Heart right ventricle (tissue), 16 donors: ENCODE measurements at places on chromosomes 2 and 18. TPM values are rescaled to one million over a fixed set of nuclear protein-coding genes. Genes with fewer than 3 reads are reported as not detected.

DNA sequence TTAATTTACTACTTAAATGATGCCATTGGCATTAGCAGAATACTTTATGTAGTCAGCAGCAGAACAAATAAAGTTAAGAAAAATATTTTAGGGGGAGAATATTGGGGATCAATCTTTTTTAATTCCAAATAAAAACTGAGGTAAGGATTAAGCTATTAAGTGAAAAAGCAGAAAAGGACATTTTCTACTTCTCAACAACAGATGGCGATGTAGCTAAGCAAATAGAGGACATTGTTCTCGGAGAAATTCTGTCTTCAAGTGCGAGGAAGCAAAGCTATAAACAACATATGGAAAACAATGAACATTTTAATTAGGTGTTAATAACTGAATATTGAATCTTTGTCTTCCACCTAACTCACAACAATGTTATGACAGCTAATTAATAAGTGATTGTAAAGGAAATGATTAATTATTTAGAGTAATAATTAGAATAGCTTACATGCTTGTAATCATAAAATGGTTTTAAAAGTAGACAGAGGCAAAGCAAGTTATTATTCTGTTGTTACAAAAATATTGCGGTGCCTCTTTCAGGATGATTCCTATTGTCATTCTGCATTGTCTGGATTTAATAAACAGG is 32.9 kb upstream of the CCDC93 start:
- no peak for DNase-seq

DNA sequence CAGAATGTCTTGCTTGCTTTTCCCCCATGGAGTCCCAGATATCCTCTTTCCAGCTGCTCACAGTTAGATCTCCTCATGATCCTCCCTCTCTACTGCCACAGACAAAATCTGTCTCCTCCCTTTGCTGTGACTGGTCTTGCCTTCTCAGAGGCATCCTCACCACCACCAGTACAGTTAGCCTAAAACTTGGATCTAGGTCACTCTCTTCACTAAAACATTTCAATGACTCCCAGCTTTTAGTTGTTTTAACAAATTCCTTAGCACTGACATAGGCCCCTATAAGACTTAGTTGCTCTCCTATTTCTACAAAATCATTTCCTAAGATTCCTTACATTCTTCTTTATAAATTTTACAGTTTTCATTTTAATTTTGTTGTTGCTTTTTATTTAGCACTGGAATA is 734.2 kb upstream of the CHAC2 start:
- DNase-seq = no peak

GRCh38 chr2:109069331-109070194 is 59.4 kb upstream of the SH3RF3 start:
- no peak for DNase-seq

DNA sequence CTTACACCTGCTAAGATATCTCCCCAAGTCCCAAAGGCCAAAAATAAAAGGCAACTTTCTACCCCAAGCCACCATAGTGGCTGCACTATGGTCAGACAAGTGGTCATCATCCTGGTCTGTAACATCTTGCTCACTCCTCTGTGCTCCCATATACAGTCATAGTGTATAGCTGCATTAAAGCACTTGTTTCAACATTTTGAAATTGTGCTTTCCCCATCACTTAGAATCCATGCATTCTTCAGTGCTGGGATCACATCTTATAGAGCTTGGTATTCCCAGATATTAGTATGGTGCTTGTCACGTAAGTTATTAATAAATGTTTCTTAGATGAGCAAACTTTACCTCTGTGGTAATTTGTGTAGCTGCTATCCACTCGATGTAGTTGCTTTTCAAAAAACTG is 40.4 kb upstream of the CDC42EP3 start:
- no peak for DNase-seq

GRCh38 chr2:96685577-96686459 is 43.3 kb downstream of the FER1L5 start:
- DNase-seq = peak; percentile 35

DNA sequence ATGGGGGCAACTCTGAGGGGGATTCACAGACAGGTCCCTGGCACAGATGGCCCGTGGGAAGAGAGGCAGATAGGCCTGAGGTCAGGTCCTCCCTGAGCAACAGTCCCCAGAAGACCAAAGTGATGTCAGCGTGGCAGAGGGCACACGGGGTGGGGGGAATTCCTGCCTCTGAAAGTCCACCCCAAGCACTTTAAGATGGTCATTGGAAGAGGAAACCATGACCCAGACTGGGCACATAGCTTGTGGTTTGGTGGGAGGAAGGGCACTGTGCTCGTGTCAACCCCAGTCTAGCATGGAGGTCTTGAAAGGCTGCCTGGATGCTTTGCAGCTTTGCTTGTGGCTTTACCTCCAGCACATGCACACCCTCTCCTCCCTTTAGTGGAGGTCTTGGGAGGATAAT is 38.0 kb upstream of the SIX2 start:
- DNase-seq = no peak

- DNase-seq = no peak
Observed at GRCh38 chr2:229719926-229720647, 5.7 kb upstream of the DNER start.

GRCh38 chr2:99156891-99157290 is 2.1 kb downstream of the LIPT1 start:
- DNase-seq = no peak

DNA sequence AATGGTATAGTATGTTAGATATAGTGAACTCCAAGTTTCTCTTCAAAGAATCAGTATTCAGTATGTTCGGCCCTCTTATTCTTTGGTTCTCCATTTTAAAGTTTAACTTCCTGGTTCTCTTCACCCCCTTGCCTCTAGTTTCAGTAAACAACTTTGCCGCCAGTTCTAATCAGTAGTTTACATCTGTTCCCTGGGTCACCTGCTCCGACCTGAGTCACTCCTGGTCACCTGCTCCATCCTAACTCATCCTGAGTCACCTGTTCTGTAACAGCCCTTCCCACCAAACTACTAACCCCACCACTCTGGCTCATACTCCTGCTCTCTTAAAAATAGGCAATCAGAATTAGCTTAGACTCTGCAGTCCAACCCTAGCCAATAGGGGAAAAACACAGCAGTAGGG is 23.7 kb upstream of the TEX51 start:
- no peak for DNase-seq

DNA sequence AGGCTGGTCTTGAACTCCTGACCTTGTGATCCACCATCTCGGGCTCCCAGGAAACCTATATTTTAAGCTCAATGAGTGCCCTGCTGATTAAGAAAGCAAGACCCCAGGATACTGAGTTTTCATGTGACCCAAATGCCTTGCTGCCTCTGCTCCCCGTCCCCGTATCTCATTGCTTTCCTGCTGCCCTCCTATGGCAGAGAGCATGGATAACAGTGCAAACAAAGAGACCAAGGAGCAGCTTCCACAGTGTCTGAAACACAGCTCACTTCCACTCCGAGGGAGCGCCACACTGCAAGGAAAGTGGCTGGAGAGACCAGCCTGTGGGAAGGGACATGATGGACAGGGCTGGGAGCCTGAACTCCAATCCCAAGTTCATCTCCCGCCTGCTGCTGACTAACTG is 246.8 kb downstream of the TMEM182 start:
- DNase-seq = no peak

- DNase-seq = no peak
Observed at GRCh38 chr18:986051-986450, 81.4 kb downstream of the ADCYAP1 start.

DNA sequence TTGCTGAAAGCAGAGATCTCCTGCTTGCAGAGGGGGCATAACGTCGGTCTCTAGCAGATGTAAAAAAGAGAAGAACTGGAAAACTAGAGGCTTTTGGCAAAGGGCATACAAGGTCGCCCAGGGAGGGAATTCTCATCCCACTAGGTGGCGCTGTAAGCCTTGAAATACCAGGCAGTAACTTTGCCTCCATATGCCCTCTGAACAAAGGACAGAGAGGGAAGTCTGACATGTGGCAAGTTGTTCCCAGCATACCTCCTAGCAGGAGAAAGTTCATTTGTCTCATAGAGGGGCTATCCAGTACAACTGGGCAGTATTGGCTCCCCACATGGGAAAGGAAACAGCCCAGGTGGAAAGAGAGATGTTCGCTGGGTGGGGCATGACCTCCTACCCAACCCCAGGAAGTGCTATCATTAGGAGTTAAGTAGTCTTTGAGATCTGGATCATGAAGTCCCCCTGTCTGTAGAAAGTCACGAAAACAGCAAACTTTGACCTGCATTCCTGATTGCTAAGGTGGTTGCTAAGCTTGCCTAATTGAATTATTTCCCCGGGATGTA is 39.9 kb downstream of the STK17B start:
- no peak for DNase-seq

DNA sequence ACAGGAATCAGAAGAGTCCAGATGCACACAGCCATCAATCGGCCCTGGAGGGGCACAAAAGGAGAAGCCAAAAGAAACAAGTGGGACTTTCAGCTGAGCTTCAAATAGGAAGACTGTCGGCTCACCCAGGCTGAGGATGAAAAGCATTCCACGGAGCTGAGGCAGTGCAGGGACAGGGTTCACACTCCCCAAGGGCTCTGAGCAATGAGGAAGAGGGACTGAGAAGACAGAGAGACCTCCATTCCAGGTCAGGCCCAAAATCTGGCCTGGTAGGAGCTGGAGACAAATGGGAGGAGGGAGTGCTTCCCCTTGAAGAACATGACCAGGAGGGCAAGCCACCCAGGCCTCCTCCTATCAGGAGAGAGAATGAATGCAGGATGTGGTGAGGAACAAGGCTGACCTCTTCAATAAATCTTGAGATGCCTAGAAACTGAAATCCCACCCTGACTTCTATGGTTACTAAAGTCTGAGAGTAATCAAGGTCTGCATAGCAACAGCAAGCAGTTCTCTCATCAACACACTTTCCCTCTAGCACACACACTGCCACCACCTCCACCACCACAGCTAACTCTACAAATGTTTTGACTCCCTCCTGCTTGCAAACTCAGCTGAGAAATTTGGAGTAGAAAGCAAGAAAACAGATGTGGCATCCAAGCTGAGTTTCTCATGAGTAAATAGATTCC is 434.4 kb downstream of the TNS1 start:
- no peak for DNase-seq

DNA sequence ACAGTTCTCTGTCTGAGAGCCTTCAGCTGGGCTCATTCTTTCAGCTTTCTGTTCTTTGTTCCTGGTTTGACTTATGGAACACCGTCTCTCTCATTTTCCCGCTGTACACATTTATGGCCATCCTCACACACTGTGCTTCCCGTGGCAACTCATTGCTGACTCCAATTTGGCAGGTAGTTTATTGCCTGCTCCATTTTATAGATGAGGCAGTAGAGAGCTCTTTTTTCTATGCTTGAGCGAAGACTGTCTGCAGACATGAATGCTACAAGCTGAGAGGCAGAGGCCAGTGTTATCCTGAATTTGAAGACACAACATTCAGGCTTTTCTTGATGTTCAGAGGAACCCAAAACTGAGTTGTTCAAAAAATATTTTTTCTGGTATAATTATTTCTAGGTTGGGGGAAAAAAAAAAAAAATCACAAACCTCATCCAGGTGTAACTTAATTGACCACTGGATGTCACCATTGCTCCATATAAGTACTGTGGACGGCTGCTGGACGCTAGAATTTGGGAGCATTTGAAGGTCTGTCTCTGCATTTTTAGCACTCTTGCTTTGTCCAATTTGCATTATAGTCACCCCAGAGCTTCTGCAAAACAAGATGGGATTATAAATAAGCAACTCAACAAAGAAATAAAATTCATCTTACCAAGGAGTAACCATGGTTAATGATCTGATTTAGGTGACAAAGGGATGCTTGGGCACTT is 83.5 kb downstream of the HRH4 start:
- peak; percentile 7 for DNase-seq

GRCh38 chr2:45258311-45258710 is 249.1 kb upstream of the SIX2 start:
- no peak for DNase-seq

DNA sequence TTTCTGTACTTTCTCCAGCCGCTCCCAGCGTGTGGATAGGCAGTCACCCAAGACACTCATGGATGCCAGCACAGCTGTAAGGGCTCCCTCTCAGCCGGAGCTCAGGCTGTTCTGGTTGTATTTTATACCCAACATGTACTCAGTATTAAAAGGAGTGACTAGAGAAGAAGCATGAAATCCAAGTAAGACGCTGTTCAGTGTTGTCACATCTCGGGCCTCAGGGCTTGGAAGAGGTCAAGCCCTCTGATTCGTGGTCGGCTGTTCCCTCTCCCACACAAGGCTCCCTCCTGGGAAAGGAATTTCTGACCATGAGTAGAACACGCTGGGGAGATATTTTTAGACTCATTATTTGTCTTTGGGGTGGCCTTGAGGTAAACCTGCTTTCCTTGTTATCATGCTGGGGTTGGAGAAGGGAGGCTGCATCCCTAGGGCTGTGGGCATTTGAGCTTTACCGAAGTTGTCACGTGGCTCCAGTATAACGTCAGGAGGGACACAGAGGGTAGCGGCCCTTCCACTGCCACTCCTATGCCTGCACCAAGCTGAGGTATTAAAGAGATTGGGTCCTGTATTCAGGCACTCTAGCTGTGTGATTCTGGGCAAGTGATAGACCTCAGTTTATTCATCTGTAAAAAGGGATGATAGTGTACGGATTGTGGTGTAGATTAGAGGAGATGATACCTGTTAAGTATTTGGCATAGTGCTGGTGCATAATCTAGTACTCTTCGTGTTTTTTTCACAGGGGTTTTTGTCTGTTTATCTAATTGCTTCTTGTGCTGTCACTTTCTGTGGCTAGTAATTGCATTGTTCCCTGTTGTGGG is 34.1 kb downstream of the HK2 start:
- DNase-seq = no peak

GRCh38 chr2:108171657-108172056 is 68.1 kb upstream of the SULT1C3 start:
- DNase-seq = no peak

Gene ACVR1C
- 0.22 TPM for polyA plus RNA-seq

Gene CCDC102B
- polyA plus RNA-seq = 6.5 TPM

Gene MYCN
- polyA plus RNA-seq = 0.35 TPM

Gene MERTK
- 4.5 TPM for polyA plus RNA-seq

Gene RBM45
- polyA plus RNA-seq = 13.7 TPM

Gene SALL3
- 0.06 TPM for polyA plus RNA-seq

Gene LOXHD1
- 0.51 TPM for polyA plus RNA-seq

Gene ABCB11
- 0.01 TPM for polyA plus RNA-seq

Gene TCF7L1
- polyA plus RNA-seq = 8.9 TPM

Gene CCDC148
- polyA plus RNA-seq = 0.51 TPM

Gene SCN7A
- polyA plus RNA-seq = 2.4 TPM

Gene DHRS9
- polyA plus RNA-seq = 10.4 TPM

Gene IL36A
- polyA plus RNA-seq = not detected

Gene LYPD6
- polyA plus RNA-seq = 0.06 TPM
